ENCODE measurements at places on chromosomes 4 and X. TPM values are rescaled to one million over a fixed set of nuclear protein-coding genes. Genes with fewer than 3 reads are reported as not detected.

DNA sequence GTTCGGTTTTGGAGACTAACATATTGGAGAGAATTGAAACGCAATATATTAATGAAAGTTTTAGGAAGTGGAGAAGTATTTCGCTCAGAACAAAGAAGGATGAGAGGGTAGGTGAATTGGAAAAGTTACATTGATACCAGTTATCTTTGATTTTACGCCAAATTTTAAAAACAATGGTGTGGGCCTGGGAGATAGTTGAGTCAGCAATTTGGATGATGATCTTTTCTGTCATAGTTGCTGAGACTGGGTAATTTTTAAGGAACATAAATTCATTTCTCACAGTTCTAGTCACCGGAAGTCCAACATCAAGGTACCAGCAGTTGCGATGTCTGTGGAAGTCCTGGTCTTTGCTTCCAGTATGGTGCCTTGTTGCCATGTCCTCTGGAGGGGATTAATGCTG is 644.8 kb upstream of the LCORL start:
- no peak for DNase-seq

The SHROOM4 gene
- polyA plus RNA-seq, result 0.59 TPM

- no peak for DNase-seq
Measured at GRCh38 chrX:153924149-153924861, 1.8 kb downstream of the ARHGAP4 start.

DNA sequence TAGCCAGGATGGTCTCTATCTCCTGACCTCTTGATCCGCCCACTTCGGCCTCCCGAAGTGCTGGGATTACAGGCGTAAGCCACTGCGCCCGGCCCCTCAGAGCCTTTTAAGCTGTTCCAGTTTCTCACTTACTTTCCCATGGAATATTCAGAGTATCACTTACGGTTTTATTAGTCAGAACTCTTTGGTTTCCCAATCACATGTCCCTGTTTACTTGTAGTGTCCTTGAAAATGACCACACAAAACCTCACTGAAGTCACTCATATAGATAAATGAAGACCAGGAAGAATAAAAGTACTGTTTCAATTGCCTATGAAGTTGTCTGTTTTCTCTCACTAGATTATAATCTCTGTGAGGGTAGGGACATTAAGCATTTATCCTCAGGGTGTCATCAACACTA is 217.2 kb upstream of the HCCS start:
- DNase-seq, result no peak

DNA sequence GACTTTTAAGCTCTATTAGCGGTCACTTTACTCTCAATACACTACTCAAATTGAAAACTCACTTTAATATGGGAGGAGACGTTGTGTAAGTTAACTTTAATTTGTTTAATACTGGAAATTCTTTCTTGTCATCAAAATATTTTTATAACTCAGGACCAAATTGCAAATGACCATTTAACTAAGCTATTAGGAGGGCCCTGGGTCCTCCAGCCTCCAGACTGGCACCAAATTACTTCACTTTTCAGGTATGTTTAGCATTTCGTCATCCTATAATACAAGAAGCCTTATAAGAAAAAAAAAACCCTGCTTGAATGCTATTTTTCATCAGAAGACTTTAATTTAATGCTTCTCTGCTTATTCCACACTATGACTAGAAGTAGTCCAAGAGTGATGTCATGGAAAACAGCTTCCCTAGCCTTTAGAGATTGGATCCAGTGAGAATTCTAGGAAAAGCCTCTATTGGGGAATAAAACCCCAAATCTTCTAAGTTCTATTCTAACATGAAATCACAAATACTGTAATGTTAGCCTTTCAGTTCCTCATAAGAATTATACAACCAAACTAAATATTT is 6.6 kb downstream of the KLHL15 start:
- DNase-seq, result no peak

- DNase-seq, result no peak
Measured at GRCh38 chr4:1091561-1091995, 21.8 kb downstream of the RNF212 start.

The PTCHD1 gene
- polyA plus RNA-seq, result not detected

- DNase-seq, result no peak
Measured at GRCh38 chrX:154516656-154517100, 646 bp upstream of the FAM3A start.

The TLR2 gene
- polyA plus RNA-seq, result 0.05 TPM

DNA sequence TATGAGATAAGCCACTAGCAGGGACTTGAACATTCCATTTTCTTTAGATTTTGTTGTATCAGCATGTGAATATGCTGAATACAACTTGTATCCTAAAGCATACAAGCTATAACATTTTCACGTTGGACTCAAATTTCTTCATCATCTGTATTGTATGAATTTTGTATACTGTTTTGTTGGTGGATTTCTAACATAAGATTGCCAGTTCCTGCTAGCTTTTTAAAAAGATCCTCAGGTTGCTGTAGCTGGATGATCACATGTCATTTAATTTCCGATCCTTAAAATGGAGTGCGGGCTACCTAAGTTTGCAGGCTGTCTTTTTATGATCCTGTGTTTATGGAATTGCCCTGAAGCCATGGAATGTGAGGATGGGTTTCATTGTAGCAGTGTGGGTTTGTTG is 6.9 kb downstream of the PDLIM5 start:
- DNase-seq, result no peak

DNA sequence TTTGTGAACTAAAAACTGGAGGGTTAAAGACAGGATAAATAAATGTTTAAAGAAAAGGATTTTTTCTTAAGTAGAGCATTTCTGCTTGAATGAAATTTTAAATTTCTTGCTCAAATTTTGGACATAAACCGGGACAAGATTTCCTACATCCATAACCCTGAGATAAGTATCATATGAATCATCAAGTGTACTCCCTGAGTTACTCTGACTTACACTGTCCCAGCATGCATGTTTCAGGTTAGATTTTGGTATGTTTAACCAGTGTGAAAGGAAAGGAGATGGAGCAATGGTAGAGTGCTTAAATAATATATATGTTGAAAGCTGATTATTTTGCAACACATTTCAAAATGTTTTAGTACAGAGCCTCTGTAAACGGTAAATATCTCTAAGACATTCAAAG is 175.2 kb downstream of the ADGRL3 start:
- no peak for DNase-seq

DNA sequence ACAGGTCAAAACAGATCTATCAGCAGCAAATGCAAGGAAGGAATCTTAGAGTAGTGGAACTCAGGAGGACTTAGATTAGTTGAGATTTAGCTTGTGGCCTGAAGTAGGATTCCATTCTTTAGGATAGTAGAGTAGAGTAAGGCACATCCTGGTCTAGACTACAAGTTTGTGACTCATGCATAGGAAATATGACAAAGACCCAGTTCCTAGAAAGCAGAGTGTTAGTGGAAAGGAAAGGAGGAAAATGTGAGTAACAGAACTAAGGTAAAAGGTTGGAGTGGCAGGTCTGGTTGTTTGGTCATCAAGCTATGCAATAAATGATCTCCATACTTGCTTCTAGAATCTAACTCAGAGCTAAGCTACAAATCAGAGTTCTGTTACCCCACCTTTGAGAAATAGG is 595.0 kb downstream of the ACTRT1 start:
- no peak for DNase-seq

DNA sequence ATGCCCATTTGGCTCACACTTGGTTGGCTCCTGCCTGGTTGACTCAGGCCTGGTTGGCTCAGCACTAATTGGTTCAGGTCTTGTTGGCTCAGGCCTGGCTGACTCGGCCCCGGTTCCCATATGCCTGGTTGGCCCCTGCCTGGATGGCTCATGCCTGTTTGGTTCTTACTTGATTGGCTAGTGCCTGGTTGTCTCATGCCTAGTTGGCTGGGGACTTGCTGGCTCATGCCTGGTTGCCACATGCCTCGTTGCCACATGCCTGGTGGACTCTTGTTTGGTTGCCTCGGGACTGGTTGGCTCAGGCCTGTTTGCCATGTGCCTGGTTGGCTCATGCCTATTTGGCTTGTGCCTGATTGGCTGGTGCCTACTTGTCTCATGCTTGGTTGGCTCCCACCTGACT is 103.7 kb downstream of the APOOL start:
- DNase-seq, result no peak

DNA sequence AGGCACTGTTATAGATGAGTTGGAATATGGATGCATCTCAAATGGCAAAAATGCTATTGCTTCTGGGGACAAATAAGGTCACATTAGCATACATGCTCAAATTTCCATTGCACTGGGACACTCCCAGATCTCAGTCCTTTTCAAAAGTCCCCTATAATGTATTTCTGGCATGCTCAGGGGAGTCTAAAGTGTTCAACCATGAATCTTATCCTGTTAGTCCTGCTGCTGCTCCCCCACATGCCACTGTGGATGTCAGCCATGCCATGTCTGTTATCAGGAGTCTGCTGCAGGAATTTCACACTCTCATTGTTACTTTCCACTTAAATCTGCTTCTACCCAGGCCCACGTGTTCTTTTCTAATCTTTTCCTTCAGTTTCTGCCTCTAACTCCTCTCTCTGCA is 1000.6 kb downstream of the CCSER1 start:
- no peak for DNase-seq

- no peak for DNase-seq
Measured at GRCh38 chr4:118158763-118159375, 124.6 kb downstream of the NDST3 start.

DNA sequence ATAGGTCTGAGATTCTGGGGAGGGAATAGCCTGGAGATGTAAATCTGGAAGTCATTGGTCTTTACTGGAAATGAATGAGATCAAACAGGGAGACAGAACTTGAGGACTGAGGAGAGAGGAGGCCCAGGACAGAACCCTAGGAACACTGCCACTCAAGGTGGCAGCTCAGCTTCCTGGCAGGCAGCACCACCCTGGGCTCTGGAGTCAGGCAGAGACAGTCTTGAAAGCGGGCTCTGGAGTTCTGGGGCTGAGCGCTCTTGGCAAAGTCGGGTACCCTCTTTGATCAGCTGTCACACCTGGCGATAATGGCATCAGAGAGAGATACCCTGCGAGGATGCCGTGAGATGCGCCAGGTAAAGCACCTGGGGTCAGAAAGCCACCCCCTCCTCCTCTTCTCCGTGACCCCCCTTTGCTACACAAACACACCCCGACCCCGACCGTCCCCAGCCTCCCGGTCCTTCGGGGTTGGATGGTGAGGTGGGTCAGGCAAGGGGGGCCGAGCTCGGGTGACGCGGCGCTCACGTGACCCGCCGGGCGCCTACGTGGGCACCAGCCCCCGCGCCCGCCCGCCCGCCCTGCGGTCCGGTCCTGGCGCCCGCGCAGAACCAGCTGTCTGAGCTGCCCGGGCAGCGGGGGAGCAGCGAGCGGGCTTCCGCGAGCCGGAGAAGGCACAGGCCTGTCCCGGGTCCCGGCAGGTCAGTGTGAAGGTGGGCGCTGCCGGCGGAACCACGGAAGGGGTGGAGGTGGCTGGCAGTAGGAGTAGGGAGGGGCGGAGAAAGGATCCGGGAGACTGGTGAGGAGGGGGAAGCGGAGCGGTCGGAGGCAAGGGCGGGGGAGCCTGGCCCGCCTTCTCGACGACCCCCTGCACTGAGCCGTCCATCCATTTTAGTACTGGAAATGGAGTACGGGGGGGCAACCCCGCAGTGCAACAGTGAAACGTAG is at the start of gene TCEAL3:
Gene TCEAL3 (plus strand): TSS at position 600 of the 942 bp plus-strand sequence. CDS start 1,102 bp downstream, outside the sequence.
- DNase-seq, result no peak

GRCh38 chrX:133745349-133745748 is 240.0 kb downstream of the GPC3 start:
- no peak for DNase-seq

- no peak for DNase-seq
Measured at GRCh38 chr4:52861879-52862616, at the start of gene RASL11B. Gene RASL11B (plus strand): TSS chr4:52862317. CDS start chr4:52862508, 191 bp downstream.

DNA sequence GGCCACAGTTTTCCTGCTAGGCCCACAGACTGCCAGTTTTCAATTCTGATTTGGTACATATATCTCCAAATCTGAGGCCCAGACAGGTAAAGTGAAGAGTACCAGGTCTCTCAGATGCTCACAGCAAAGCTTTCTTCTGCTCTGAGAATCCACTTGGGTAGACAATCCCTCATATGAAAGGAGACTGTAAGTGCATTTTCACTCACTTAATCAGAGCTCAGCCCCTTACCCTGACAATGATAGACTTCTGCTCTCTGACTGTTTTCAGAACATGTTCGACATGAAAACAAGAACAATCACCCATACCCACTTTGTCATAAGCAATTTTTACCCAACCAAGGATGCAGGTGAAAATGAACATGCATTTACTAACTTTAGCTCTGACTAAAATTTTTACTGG is 7.1 kb downstream of the GPRIN3 start:
- no peak for DNase-seq

The MAGEA8 gene
- polyA plus RNA-seq, result not detected

The SHROOM3 gene
- 46.1 TPM for polyA plus RNA-seq

DNA sequence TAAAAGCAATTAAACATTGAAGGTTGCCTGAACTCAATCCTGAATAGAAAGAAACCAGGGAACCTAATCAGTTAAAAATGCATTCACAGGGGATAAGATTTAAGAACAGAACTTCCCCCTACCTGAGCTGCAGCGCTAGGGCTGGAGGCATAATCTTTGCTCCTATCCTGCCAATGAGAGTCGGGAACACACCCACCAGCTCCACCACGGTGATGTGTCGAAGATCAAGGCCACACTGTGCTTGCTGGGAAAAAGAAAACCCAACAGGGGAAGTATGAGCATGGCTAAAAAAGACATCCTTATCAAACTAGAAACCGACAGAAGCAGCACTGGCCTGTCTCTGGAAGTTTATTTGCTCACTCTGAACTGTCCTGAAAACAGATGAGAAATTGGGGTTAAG is 66.3 kb downstream of the SRPX start:
- no peak for DNase-seq

DNA sequence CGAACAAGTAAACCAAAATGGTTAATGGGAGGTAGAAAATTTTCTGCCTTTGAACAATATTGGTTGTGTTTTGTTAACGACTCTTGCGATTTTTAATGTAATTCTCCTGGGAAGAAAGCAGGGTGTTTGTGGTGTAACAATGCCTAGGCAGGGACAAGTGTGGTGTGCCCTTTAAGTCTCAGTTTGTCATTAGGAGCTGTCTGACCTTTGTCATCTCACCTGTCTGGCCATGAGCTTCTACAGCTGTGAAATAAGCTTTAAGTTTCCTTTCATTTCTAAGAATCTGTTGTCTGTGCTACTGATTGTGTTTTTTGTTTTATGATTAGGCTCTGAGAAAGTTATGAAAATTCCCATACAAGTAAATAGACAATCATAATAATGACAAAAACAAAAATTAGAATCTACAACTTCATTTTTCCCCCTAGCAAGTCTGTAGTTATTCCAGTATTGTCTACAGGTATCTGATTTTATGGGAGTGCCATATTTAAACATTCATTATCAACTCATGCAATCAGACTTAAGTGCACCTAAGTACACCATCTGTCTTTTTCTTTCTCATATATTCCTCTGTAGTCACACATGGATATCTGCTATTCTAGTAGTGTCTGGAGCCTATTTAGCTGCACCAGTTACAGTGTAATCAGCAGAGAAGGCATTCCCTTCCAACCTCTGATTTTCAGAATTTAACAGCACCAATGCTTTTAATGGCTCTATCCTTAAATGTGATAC is 203.5 kb downstream of the PPARGC1A start:
- no peak for DNase-seq

- DNase-seq, result no peak
Measured at GRCh38 chrX:39253551-39253950, 452.3 kb downstream of the MID1IP1 start.

GRCh38 chr4:133600008-133600407 is 450.9 kb downstream of the PCDH10 start:
- no peak for DNase-seq

The ARR3 gene
- polyA plus RNA-seq, result not detected

GRCh38 chr4:5010984-5011383 is 8.3 kb downstream of the CYTL1 start:
- DNase-seq, result no peak

The TLR10 gene
- not detected for polyA plus RNA-seq

Data from BJ (cell line).